ENCODE measurements at places on chromosomes 6 and 20.

DNA sequence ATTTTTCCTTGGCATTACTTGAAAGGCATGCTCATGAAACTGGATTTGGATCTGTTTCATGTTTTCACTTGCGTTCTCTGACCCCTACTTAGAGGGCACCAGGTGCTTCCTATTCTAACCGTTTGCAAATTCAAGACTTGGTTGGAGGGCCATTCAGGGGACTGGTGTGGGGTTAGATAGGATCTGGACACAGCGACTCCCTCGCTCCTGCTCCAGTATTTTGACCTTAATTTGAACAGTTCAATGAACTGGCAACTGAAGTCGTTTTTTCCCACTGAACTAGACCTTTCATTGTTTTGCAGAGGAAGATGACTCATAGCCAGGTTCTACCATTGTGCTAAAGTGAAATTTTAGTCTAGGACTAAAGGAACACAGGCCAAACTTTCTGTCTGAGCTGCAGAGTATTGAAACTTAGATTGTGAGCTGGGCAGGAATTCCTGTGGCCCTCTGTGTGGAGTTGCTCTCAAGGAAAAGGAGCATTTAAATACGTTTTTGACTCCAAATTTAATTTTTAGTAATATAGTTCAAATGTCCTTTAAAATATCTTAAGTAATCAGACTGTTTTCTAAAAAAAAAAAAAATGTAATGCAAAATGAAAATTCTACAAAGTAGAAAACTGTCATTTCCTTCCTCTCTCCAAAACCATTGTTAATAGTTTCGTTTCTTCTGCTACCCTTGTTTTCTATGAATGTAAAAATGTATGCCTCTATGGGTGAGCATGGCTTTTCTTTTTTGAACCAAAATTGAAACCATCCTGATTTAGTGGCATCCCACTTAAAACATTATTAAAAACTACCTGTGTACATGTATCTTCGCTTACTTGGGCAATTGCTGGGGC, 64.8 kb downstream of the UTRN start:
- no peak for DNase-seq

- DNase-seq, result no peak
These were observed 511 bp upstream of the CLIC1 start for GRCh38 chr6:31736768-31737314.

DNA sequence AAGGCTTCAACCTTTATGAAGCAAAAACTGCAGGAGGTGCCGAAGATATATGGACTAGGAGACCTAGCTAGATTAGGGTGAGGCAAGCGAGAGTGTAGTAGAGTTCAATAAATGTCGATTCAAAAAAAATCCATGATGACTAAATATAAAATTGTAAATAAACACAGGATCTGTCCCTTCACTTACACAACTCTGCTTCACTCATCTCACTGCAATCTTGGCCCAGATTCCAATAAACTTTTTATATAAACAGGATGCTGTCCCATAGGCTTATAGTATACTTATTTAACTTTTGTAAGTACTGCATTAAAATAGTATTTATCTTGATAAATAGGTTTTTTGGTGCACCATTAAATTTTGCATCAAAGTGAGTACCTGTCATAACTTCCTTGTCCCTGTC, 648.4 kb upstream of the NRSN1 start:
- DNase-seq, result no peak

DNA sequence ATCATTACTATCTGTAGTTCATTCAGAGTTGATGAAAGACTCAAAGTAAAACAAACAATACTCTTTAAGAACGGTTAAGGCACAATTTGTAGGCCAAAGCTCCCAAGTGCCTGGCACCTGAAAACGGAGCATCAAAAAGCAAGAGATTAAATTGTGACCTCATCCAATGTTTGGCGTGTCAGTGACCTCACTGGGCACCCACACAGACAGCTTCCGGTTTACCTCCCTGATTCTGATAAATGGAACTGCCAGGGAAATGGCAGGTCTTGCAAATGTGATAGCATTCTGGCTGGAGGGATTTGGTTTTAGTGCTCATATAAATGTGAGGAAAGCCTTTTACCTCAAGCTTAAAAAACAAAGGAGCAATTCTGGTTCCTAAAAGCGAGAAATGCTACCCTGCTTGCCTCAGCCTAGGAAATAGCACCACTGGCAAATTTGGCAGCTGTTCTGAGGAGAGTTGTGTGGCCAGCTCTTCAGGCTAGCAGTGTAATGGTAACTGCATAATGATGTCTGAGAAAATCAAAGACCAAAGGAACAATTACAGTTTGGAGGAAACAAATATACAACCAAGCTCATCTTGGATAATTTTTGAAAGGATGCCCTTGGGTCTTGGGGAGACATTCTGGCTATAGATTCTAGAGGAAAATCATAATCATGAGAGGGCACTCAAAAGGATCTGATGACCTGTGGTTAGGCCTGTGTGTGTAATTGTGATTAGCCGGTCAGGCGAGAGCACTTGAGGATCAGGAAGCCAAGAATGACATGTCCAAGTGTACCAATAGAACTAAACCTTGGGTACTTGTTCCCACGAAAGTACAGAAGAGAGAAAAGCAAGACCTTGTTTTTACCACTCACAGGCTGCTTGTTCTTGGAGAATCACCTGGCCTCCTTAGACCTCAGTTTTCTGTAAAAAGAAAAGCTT, 174.3 kb downstream of the TFAP2B start:
- DNase-seq, result no peak

DNA sequence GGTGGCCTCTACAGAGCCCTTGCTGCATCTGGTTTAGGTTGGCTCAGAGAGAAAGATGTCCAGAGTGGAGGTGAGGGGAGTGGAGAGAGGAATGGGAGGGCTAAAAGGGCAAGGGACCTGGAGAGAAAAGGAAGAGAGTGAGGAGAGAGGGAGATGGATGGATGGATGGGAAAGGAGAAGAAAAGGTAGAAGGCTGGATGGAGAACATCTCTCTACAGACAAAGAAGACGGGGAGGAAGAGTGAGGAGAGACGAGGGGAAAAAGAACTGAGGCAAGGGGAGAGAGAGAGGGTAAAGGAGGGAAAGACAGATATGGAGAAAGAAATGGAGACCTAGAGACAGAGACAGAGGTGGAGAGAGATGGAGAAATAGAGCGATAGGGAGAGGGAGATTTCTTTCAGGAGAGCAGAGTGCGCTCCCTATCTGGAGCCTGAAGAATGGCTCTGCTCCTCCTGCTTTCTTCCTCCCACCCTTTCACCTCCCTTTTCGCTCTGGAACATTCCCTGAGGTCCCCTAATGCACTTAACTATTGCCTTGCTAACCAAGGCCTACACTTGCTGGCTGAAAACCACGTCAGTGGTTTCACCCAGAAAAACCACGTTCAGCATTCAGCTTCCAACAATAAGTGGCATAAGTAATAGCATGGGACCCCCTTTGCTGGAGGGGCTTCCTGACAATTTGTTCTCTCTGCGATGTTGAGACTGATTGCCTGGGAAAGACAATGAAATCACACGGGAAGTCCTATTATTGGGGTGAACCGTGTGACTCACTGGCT, 286.3 kb downstream of the CDH26 start:
- DNase-seq, result no peak

All from T-helper 1 cell (primary cell).